Islet precursor cell (in vitro differentiated cells): ENCODE measurements at places on chromosomes 7 and 10.

DNA sequence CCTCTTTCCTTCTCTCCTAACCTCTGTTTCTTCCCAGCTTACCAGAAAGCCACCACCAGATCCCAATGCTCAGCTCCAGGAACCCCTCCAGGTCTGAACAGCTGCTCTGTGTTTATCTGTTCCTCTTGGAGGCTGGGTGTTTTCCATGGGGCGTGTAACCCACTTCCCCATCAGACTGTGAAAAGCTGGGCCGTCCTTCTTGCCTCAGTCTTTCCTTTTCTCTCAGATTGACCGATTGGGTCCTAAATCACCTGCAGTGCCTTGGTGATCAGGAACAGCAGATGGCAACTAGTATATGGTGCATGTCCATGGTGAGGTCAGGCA lies 4.8 kb downstream of the SH3PXD2A start:
- no peak for DNase-seq

DNA sequence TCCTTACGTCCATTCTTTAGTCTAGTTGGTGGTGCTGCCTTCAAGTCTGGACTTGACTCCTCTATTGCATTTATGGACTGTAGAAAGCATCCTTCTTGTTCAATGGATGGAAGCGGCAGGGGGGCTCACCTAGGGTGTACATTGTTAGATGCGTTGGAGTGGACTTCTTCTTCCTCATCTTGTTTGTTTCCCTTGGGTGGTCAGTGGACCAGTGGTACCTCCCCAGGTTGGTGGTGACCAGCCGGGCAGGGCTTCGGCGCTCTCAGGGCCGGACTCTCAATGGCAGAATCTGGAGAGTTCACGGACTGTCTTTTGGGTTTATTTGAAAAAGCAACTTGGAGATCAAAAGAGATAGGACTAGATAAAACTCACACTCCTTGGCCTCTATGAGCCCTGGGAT lies 6.2 kb upstream of the BTBD16 start:
- no peak for DNase-seq

GRCh38 chr7:17523813-17524739 lies 225.6 kb downstream of the AHR start:
- no peak for DNase-seq

GRCh38 chr7:17415955-17416354 lies 117.5 kb downstream of the AHR start:
- DNase-seq, result no peak

DNA sequence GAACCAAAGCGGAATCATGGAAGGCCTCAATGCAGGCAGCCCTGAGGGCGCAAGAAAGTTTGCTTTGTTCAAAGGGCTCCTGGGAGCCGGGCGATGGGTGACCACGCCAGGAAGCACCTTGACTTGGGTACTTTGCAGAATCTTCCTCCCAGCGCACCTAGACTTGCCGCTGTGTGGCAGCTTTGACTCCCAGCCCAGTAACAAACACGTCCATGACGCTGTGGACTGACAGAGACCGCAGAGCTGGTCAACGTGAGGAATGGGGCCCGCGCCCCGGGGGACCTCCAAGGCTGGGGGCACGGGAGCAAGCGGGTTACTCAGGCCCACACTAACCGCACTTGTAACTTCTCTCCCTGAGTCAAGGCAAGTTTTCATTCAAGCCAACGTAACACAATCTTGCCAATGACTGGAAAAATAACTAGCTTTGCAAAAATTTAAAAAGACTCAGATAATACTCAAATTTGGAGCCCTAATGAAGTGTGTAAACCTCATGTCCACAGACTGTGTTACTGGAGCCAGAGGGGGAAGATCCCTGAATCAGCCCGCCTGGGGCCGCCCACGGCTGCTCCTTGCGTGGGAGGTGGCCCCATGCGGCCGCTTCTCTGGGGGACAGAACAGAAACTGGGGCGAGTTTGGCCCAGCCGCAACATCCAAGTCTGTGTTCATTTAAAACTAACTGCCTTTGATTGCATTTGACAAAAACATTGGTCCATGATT lies 130.8 kb downstream of the DNAJB6 start:
- DNase-seq, result no peak

DNA sequence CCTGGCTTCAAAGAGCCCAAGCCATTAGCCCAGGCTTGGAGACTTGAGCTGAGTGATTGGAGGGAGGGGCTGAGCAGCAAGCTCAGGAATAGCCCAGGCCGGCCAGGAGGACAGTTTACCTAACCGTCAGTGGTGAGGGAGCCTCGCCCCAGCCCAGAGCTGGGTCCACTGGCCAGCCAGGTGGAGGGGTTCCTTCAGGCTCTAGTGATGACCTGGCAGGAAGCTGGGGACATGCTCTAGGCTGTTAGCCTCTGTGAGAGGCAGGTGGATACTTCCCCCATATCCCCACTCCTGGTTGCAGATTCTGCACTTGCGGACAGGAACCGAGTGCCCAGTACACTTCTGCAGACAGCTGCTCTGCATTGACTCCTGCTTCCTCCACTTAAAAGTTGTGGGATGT lies 61.2 kb upstream of the ANTXRL start:
- peak; percentile 35 for DNase-seq

DNA sequence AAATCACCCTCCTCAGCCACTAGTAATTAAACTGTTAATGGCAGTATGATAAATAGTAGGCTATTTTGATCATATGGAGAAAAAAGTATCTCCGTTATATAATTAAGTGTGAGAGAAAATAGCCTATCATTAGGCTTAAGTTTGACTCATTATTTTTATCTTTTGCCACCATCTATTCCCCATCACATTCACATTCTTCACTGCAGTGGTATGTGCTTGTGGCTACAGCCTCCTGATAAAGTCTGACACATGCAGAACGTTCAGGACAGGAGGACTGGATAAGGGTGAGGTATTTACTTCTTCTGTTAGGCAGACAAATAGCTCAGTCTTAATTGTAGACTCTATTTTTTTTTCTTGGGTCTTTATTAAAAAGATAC lies 5.8 kb downstream of the NEBL start:
- peak; percentile 85 for DNase-seq

DNA sequence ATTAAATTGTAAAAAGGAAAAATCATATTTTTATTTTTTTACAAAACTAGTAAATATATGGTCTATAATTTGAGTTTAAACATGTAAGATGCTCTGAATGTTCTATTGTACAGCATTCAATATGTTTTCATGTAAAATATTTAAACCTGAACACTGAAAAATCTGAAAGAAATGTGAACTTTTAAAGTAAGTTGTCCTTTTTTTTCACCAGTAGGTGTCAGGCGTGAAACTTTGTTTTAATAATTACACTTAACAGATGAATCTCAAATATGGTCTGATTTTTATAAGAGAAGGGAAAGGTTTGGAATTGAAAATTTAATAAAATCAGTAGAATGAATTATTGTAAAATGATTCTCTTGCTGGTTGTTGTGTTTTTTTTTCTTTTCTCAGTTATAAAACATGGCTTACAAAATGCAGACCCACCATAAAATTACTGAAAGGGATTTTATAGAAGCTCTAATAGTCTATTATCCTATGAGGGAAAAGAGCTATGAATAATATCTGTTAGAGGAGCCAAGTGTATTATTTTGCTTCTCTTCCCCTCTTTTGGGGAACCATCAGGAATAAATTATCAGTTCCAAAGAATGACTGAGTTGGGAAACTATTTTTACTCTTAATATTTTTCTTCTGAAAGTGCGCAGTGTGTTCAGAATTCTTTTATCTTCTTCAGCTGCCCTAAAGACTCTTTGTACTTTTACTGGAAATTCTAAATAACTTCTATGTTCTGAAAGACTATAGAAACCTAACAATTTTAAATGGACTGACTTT lies 217.7 kb upstream of the FZD1 start:
- DNase-seq, result no peak

- DNase-seq, result peak; percentile 87
Observed at GRCh38 chr7:112484671-112485167, 3.9 kb downstream of the LSMEM1 start.
